ENCODE measurements at places on chromosomes 7 and 10. TPM values are rescaled to one million over a fixed set of nuclear protein-coding genes. Genes with fewer than 3 reads are reported as not detected.

The IFIT1 gene
- 4.7 TPM for total RNA-seq

The TEX36 gene
- total RNA-seq, result not detected

The ADRB1 gene
- total RNA-seq, result 1.4 TPM

The MCM10 gene
- total RNA-seq, result 22.3 TPM

The NKX1-2 gene
- 0.03 TPM for total RNA-seq

The AGAP3 gene
- total RNA-seq, result 56.3 TPM
